ENCODE measurements at places on chromosomes 1 and 21. TPM values are rescaled to one million over a fixed set of nuclear protein-coding genes. Genes with fewer than 3 reads are reported as not detected.

The DMRTA2 gene
- 0.22 TPM for polyA plus RNA-seq

The TNFRSF9 gene
- polyA plus RNA-seq, result 0.38 TPM

The TMOD4 gene
- polyA plus RNA-seq, result not detected

The LCE2C gene
- polyA plus RNA-seq, result not detected

The F5 gene
- polyA plus RNA-seq, result 0.10 TPM

The ZNF648 gene
- not detected for polyA plus RNA-seq

The GJA8 gene
- polyA plus RNA-seq, result not detected

The TMPRSS2 gene
- not detected for polyA plus RNA-seq

The SLAMF8 gene
- not detected for polyA plus RNA-seq

The FBXO42 gene
- polyA plus RNA-seq, result 30.1 TPM

The CYP4A11 gene
- 1.6 TPM for polyA plus RNA-seq
